Fibroblast of skin of left biceps (primary cell): ENCODE measurements at places on chromosomes 4 and X.

DNA sequence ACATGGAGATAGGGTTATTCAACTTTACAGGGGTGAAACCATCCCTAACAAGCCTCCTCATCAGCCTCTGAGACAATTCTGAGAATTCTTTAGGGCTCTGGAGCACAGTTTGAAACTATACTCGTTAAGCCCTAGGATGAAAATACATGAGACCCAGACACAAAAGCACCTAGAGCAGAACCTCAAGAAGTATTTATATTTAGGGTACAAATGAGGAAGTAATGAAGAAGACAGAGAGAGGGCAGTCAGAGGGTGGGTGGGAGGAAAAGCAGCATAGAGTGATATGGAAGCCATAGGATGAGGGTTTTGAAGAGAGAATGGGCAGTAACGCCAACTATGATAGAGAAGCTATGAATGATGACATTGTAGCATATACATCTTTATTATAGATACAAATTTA is 250.3 kb downstream of the DCLK2 start:
- no peak for DNase-seq

DNA sequence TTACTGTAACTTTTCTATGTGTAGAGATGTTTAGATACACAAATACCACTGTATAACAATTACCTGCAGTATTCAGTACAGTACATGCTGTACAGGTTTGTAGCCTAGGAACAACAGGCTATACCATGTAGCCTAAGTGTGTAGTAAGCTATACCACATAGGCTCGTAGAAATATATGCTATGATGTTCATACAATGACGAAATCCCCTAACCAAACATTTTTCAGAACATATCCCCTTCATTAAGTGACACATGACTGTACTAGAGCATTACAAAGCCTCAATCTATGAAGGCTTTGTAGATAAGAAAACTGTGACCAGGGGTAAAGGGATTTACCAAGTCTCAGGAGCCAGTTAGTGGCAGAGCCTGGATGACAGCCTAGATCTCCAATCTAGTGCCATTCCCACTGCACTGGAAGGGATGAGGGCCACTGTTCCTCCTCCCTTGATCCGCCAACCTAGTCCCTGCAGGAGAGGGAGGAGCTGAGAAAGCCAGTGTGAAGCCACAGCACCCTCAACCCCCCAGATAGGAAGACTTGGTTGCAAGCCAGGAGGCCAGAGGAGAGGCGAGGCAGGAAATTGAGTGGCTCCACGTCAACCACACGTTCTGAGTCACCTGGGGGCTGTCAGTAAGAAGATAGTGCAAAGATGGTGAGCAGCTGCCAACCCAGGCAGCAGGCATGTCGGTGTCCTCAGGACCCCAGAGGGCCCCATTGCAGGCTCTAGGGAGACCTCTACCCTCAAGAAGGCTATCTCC is 227.7 kb downstream of the BCOR start:
- no peak for DNase-seq

GRCh38 chrX:117455787-117456186 is 660.8 kb downstream of the KLHL13 start:
- no peak for DNase-seq

DNA sequence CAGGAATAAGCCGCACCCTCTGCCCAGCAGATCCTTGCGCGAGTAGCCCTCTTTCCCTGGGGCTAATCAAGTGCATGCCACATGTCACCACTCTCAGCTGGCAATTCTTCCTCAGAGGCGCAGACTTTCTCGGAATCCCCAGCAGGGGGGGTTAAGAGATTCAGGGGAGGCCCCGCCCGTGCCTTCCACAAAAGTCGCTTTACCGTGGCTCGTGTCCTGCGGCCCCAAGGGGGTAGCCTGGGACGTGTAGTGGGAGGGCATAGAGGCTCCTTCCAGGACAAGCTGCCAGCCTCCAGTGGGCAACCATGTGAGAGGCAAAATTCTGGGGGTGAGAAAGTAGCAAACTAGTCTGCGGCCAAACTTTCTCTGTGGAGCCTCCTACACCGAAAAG is 652 bp downstream of the SRPX start:
- DNase-seq, result no peak

GRCh38 chr4:18813771-18814170 is 792.2 kb upstream of the LCORL start:
- DNase-seq, result no peak

GRCh38 chr4:47222276-47222675 is 190.9 kb downstream of the GABRB1 start:
- no peak for DNase-seq

GRCh38 chrX:45900766-45901615 is 644.2 kb downstream of the ZNF674 start:
- DNase-seq, result peak; percentile 40

GRCh38 chrX:127552571-127552970 is 499.6 kb downstream of the ACTRT1 start:
- no peak for DNase-seq

DNA sequence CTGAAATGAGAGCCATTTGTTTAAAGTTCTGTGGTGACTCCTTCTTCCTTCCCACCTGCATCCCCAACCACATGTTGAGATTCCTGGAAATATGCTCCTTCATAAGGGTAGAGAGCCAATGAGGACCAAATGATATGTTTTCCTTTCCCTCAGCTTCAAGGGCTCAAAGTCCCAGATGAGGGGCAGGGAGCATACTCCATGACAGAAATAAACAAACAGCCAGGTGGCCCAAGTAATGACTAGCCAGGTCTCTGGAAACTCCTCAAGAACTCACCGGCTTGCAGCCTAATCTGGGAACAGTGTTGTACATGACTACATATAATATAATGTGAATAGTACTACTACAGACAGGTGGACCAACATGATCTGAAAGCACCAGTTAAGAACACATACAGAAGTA is 392.3 kb downstream of the PACRGL start:
- DNase-seq, result no peak

DNA sequence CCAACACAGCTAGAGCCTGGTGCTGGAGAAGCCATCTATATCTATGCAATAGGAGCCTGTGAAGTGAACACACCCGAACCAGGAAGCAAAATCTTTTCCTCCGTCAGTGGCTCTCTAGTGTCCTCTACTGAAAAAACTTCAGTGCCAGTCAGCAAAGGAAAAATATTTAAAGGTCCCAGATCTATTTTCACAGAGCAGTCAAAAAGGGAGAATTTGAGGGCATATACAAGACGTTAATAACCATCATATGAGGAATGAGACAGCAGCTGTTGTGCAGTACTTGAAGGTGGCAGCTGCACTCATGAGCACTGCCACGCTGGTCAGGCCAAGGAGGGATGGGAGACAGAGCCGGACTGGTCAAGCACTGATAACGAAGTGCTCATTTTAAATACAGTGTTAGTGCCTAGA is 14.4 kb downstream of the MCUB start:
- DNase-seq, result no peak

DNA sequence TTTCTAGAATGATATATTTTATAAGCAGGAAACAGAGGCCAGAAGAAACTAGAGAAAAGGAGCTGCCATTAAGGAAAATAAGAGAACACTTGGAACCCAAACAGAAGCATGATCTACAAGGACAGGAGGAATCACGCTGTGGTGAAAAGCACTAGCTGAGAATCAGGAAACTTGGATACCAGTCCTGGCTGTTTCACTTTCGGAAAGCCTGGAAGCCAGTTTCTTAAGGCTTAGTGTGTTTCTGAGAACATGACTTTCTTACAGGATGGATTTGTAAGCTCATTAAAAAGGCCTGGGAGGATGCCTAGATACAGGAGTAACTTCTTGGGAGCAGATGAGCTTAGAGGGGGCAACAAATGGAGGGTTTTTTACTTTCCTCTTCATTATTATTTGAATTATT is 36.9 kb downstream of the TLL1 start:
- no peak for DNase-seq

GRCh38 chr4:122854447-122855352 is 28.1 kb downstream of the FGF2 start:
- DNase-seq, result no peak

- no peak for DNase-seq
These were observed 145.4 kb downstream of the EMCN start for GRCh38 chr4:100372432-100372831.

GRCh38 chr4:149933883-149934282 is 118.2 kb upstream of the IQCM start:
- DNase-seq, result no peak

- DNase-seq, result no peak
These were observed 6.0 kb downstream of the GRSF1 start for GRCh38 chr4:70833675-70834074.

GRCh38 chr4:75048208-75048879 is 115.4 kb downstream of the PARM1 start:
- no peak for DNase-seq

GRCh38 chr4:6929812-6930464 is 20.3 kb downstream of the TBC1D14 start:
- DNase-seq, result no peak

- DNase-seq, result no peak
These were observed 75.7 kb downstream of the HTRA3 start for GRCh38 chr4:8345053-8345945.

- no peak for DNase-seq
These were observed 554.6 kb upstream of the BOD1L1 start for GRCh38 chr4:14182148-14182547.

GRCh38 chrX:155612312-155613224 is at the start of gene TMLHE:
TSS of gene TMLHE (minus strand) at chrX:155612952. CDS start at chrX:155545276, 67,676 bp downstream.
- no peak for DNase-seq

DNA sequence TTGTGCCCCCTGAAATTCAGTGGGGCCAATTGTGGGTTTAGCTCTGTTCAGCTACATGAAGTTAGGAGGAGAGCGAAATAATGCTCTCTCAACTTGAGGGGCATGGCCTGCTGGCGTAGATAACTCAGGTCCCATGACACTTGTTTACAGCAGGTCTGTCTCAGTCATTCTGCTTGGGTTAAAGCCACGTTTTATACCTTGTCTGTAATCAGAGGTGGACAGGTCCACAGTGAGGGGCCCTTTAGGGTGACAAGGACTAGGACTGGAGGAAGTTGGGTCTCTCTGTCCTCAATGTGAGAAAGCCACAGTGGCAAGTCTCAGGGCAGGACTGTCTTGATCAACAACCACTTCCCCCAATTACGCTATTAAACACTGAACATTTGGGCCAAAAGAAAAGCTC is 49.0 kb downstream of the PDHA1 start:
- DNase-seq, result no peak

GRCh38 chr4:39362827-39363226 is 3.3 kb downstream of the RFC1 start:
- no peak for DNase-seq

DNA sequence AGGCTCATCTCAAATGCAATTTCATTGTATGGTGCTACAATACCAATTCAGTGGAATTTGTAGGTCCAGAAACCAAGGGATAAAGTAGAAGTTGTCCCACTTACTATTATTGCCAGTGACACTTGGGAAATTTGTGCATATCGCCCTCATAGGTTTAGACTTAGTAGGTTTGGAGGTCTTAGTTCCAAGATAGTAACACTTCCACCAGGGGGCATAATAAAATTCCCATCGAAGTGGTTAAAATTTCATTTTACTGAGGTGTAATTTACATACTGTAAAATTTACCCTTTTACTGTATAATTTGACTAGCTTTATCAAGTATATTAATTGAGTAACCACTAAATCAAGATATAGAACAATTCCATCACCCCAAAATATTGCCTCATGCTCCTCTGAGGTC is 174.6 kb downstream of the INPP4B start:
- DNase-seq, result no peak

GRCh38 chr4:111323496-111323895 is 700.6 kb upstream of the PITX2 start:
- peak; percentile 81 for DNase-seq

DNA sequence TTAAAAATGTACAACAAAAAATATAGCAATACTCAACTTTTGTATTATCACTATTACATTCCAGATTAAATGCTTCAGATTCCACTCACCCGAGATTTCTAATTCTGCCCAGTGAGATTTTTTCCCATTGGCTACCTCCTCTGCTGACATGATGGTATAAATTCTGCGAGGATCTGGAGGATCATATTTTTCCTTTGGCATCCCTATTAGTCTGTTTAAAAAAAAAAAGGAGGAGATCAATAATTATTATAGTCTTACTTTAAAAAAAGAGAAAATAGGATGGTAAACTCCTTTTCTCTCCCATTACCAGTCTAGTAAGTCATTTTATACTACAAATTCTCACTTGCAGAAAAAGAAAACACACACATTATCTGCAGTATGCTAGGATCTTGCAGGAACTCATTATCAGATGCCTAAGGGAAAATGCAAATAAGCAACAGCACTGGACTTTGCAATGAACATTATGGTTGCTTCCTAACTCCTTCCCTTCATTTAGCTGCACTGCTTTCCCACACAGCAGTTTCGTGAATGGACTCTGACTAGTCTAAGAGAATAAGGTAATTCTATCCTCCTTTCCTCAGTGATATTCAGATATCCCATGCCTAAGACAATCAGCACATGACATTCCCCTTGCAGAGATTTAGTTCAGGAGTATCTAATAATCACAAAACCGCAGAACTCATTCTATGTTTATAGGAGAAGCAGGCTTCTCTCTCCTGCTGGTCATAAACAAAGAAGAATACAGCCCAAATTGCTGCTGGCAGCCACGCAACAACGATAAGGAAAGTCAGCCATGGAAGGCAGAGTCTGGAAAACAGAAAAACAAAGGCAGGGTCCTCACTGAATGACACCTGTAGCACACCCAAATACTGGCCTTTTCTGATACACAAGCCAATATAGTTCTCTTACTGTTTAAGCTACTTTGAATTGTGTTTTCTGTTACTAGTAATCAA is 42.7 kb downstream of the CNOT6L start:
- DNase-seq, result no peak

- peak; percentile 91 for DNase-seq
These were observed 230.3 kb upstream of the PGRMC2 start for GRCh38 chr4:128517739-128518510.

DNA sequence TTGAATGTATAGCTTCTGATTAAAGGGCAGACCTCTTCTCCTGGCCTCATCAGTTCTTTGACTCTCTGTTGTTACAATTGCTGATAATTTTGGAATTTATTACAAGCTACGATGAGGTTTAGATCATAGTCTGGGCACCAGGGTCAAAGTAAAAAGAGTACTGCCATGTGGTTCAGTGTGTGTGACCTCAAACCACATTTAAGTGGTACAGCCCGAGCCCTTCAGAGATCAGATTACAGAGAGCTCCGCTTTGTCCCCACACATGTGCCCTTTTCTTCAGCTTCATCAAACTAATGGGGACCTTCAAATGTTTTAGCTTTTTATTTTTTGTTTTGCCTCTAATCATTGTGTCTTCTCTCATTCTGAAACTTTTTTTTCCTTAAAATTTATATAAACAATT is 37.1 kb downstream of the SPANXN2 start:
- DNase-seq, result no peak

- no peak for DNase-seq
These were observed 49.5 kb downstream of the ATXN3L start for GRCh38 chrX:13270360-13270759.
